Stimulated activated CD4-positive, alpha-beta T cell treated with anti-CD3 and anti-CD28 coated beads, Interleukin-15, amount 100 ng/mL, for 1 hour (primary cell): ENCODE measurements at places on chromosomes 6 and 20.

DNA sequence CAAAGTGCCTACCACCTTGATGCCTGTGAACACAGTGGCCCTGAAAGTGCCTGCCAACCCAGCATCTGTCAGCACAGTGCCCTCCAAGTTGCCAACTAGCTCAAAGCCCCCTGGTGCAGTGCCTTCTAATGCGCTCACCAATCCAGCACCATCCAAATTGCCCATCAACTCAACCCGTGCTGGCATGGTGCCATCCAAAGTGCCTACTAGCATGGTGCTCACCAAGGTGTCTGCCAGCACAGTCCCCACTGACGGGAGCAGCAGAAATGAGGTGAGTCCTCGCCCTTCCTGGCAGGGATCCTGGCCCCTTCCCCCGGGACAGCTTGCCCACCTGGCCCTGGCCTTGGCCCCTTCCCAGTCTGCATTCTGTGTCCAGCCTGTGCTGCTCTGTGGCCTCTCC, 17.9 kb downstream of the MAVS start:
- no peak for DNase-seq

GRCh38 chr6:161003336-161003735, 11.8 kb downstream of the MAP3K4 start:
- no peak for DNase-seq

- no peak for DNase-seq
Observed at GRCh38 chr20:64247970-64248841, 7.3 kb upstream of the PCMTD2 start.

- no peak for DNase-seq
Observed at GRCh38 chr6:95185874-95186273, 391.5 kb upstream of the MANEA start.

GRCh38 chr6:21201637-21202350, 391.8 kb upstream of the SOX4 start:
- DNase-seq = no peak

GRCh38 chr6:57104336-57104735, 14.3 kb downstream of the ZNF451 start:
- DNase-seq = no peak

DNA sequence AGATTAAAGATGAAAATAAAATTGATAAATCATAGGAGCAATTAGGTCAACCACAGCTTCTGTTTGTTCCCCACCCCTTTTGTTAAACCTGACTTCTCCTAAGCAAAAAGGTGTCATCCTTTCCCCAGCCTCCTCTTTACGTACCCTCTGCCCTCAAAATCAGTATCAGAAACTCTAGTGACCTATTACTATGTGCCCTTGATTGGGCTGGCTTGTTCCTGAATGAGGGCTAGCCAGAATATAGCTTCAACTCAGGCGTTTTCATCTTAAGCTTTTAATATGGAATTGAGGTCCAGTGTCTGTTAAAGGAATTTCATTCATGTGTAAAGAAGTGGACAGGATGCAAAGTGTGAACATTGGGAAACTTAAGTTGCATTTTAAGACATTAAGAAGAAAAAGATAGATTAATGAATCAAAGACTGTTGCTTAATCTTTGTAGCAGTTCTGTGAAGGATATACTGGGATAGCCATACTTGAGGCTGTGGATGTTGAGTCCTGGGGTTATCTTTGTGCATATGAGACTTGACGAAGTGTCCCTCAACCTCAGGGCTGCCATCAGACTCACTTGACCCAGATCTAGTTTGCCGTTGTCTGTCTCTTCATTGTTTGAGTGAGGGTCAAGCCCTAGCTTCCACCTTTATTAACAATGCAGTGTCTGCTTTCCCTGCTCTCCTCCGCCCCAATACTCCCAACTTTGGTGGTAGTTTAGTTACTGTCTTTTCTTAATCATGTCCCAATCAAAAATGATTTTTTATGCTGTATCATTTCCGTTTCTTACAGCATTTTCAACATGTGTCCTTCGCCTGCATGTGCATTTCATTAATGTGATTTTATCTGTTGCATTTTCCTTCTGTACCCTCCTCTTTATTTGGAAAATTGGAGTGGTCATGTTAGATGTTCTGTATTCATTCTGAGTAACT, 1.9 kb downstream of the TBPL1 start:
- DNase-seq = no peak
